ENCODE measurements at places on chromosomes 1 and 21.
A peak's percentile ranks its signal among the peaks of the same experiment; 100 is the strongest.

DNA sequence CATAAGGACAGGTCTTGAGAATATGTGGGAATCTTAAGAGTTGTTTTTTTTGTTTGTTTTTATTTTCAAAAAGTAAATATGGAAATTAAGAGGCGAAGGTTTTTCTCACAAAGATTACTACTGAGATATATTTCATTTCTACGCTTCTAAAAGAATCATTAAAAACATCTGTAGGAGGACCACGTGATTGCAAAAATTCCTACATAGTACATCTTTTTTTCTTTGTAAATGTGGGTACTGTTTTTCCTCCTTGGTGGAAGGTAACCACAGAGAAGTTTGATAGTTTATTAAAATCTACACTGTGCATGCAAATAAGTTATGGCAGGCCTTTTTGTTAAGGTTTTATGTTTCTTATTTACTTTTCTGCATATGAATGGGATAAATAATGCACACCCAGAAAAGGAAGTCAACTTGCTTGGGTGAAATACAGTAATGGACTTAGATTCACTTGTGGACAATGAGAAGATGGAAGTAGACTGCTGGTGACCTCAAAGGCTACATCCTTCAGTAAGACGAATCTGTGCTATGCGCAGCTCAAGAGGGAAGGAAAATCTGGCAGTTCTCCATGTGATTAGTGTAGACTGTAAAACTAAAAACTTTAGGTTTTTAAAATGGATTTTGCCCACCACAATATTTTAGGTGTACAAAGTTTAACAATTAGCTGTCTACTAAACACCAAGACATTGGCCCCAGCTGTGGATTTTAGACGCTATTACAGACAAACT lies 2.0 kb downstream of the AK5 start:
- DNase-seq: no peak

DNA sequence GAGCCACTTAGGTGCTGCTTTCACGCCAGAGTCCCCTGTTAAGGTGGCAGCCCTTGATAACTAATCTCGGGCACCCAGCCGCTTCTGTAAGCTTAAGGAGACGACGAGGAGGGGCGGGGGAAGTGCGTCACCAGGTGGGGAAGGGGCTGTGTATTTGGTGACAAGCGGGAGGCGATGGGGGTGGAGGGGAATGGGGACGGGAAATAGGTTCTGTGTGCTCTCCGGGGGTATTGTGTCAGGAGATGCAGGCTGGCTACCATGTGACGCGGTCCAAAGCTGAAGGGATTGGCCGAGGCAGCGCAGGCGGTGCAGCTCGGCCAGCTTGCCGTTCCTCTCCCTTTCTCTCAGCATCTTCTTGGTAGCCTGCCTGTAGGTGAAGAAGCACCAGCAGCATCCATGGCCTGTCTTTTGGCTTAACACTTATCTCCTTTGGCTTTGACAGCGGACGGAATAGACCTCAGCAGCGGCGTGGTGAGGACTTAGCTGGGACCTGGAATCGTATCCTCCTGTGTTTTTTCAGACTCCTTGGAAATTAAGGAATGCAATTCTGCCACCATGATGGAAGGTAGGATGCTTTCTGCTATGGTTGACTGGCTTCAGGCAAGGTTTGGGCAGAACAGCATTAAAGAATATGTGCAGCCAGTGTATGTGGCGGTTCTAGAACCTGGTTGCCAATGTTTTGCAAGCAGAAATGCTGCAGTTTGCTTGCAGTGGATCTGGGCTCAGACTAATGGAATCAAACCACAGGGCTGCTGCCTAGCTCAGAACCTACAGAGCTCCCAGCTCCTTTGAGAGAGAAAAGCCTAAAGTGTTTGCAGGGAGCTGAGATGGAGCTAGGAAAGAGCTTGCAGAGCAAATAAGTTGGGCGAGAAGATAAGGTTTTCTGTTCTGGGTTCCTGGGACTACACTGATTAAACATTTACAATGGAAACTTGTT lies at the start of gene SGIP1:
TSS of gene SGIP1 (plus strand) at position 350 of the 937 bp plus-strand sequence. CDS start at position 556, 206 bp downstream.
- DNase-seq: peak; percentile 93

- DNase-seq: no peak
Measured at GRCh38 chr1:30998887-30999286, 66.6 kb downstream of the PUM1 start.

DNA sequence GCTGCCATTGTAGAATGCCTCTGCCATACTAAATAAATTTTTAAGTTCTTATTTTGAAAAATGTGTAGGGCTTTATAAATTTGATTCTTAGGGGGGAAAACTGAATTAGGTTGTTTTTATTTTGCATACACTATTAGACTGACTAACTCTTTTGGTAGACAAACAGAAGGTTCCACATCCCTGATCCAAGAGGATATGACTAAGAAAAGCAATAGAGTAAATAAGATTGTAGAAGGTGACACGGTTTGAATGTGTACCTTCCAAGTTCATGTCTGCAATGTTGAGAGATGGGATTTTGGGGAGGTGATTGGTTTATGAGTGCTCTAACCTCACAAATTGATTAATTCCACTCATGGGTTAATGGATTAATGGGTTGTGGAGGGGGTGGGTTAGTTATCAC lies 127.9 kb downstream of the GLUL start:
- DNase-seq: no peak

- no peak for DNase-seq
Measured at GRCh38 chr1:192954705-192955265, 104.4 kb downstream of the UCHL5 start.

- DNase-seq: peak; percentile 48
Measured at GRCh38 chr1:154404984-154405746, at the start of gene IL6R. IL6R (plus strand) TSS chr1:154405343; CDS start chr1:154405630, 287 bp downstream.
